ENCODE measurements at places on chromosomes 2 and 18. TPM values are rescaled to one million over a fixed set of nuclear protein-coding genes. Genes with fewer than 3 reads are reported as not detected.

ZBTB7C gene
- 72.1 TPM for total RNA-seq

- no peak for DNase-seq
Observed at GRCh38 chr2:196260546-196260945, 89.2 kb upstream of the STK17B start.

DNA sequence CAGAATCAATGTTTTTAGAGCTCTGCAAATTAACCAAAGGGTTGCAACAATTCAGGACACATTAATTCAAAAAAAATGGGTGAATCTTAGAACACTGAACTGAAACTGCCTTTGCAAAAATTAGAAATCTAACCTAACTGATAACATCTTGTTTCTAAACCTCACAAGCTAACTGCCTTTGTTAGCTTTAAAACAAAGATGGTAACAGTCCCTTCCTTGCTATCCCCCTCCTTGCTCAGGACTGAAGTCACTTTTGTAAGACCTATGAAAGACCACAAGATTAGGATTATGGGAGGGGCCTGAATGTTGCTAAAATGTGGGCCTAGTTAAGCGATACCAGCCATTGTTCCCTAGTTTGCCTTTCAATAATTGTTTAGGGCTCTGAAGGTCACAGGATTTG, 44.9 kb upstream of the LONRF2 start:
- no peak for DNase-seq

CAPN14 gene
- 0.62 TPM for total RNA-seq

DNA sequence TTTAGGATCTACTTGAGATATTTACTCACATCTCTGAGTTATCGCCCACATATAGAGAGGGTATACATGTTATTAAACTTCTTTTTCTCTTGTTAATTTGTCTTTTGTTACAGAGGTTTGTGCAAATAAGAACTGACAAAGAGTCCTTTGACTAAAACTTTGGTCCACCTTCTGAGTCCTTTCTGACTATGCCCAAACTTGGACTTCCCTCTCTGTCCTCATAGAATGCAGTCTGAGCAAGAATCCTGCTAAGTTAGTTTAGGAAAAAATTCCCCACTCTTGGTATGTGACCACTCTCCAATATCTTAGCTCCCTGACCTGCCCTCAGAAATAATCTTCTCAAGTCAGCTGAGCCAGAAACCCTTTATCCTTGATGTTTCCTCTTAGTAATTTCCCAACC, 257.5 kb upstream of the REG3G start:
- DNase-seq, result no peak

GRCh38 chr2:71129114-71129901, 721 bp downstream of the MCEE start:
- DNase-seq, result peak; percentile 77

DNA sequence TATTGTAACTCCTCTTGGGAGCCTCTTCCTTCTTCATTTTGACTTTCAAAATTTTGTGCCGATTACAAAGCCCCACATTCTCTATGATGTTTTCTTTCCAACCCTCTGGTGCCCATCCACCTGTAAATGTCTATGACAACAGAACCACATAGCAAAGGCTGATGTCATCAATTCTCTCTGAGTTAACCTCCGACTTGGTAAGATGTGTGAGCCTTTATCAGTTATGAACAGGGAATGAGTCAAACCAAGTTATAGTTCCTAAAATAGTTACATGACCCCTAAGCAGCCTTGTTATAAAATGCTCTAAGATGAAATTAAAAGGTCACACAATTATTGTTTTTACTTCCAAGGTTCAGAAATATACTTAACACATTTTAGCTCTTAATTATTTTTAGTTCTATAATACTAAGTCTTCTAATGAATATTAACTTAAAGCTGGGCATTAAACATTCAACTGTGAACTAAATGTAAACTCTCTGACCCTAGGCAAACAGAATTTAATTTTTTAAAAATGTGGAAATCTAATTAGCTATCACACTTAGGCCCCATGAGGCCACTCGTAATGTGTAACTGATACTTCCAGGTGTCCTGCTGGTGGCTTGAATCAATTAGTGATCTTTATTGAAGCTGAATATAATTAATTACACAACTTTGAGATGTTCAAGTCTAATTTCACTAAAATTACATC, 102.3 kb upstream of the CYRIA start:
- DNase-seq, result no peak

AFF3 gene
- 25.6 TPM for total RNA-seq

GRCh38 chr2:165863810-165864261, 69.8 kb upstream of the GALNT3 start:
- DNase-seq, result no peak

- DNase-seq, result no peak
Observed at GRCh38 chr2:174929786-174930185, 75.4 kb downstream of the CHN1 start.

- DNase-seq, result no peak
Observed at GRCh38 chr18:34647251-34647650, 62.8 kb upstream of the DTNA start.

- peak; percentile 74 for DNase-seq
Observed at GRCh38 chr2:39778775-39779340, at the start of gene THUMPD2. Gene THUMPD2 (minus strand): TSS chr2:39779258. CDS start chr2:39779239, 19 bp downstream.

PLEKHH2 gene
- total RNA-seq, result 9.8 TPM

- no peak for DNase-seq
Observed at GRCh38 chr18:48399303-48400075, 9.7 kb downstream of the ZBTB7C start.

GRCh38 chr18:5620289-5620688, 76.5 kb upstream of the EPB41L3 start:
- no peak for DNase-seq

CSRNP3 gene
- total RNA-seq, result 6.4 TPM
